ENCODE measurements at places on chromosomes 11 and 22.

GRCh38 chr11:106087815-106088435 lies 10.5 kb downstream of the AASDHPPT start:
- DNase-seq = peak; percentile 23
- no peak overlapping the region for H3K4me3 ChIP-seq
- no peaks in the 10 kb centered on the region for H3K27me3 ChIP-seq
- peaks cover 55% of the 10 kb centered on the region for H3K4me1 ChIP-seq
- H3K36me3 ChIP-seq = peaks cover 25% of the 10 kb centered on the region

GRCh38 chr22:50104141-50104544 lies 14.3 kb downstream of the MOV10L1 start:
- H3K27ac ChIP-seq = no peak overlapping the region
- no peaks in the 10 kb centered on the region for H3K36me3 ChIP-seq
- peaks cover 2% of the 10 kb centered on the region for H3K27me3 ChIP-seq
- no peak overlapping the region for H3K4me3 ChIP-seq

- DNase-seq = no peak
- H3K4me3 ChIP-seq = no peak overlapping the region
- no peaks in the 10 kb centered on the region for H3K36me3 ChIP-seq
- no peaks in the 10 kb centered on the region for H3K27me3 ChIP-seq
Measured at GRCh38 chr11:57386178-57386940, 4.1 kb downstream of the PRG2 start.

DNA sequence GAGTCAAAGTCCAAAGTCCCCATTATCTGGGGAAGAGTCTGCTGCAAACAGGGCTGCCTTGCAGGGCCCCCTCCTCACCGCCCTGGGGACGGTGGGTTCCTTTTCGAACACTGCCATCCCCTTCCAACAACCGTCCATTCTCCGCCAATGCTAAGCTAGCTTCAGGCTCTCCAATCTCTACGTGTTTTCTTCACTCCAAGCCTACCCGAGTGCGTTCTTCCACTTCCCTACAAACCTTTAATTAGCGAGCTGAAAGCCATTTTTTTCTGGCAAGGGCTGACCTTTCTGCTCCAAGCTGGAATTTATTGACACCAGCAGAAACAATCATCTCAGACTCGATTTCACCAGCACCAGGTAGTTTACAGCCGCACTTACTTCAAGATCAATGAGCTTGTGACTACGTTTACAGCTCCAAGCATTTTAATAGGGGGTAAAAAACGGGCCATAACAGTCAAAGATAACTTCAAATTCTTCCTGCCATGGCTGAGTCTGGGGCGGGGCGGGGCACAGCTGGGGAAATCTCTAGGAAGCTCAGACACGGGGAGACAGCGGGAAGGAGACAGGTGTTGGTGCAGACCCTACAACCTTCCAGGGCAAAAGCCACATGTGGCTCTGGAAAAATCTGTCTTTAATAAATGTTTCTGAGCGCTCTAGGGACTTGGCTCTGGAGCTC lies 82.2 kb downstream of the PHF21B start:
- H3K36me3 ChIP-seq = no peaks in the 10 kb centered on the region
- no peak for DNase-seq
- no peak overlapping the region for H3K4me3 ChIP-seq
- H3K27me3 ChIP-seq = no peaks in the 10 kb centered on the region
- H3K4me1 ChIP-seq = no peaks in the 10 kb centered on the region
